Ovary (tissue), 10 donors: ENCODE measurements at places on chromosomes 3 and 15. TPM values are rescaled to one million over a fixed set of nuclear protein-coding genes. Genes with fewer than 3 reads are reported as not detected.

- H3K4me1 ChIP-seq: peaks cover 2% of the 10 kb centered on the region
- H3K36me3 ChIP-seq: no peaks in the 10 kb centered on the region
- H3K27ac ChIP-seq: no peak overlapping the region
- no peak overlapping the region for H3K4me3 ChIP-seq
- no peak for DNase-seq
Measured at GRCh38 chr3:114741066-114741465, 406.0 kb downstream of the ZBTB20 start.

- DNase-seq: no peak
- H3K27ac ChIP-seq: no peak overlapping the region
- no peaks in the 10 kb centered on the region for H3K4me1 ChIP-seq
- H3K4me3 ChIP-seq: no peak overlapping the region
- no peaks in the 10 kb centered on the region for H3K27me3 ChIP-seq
- H3K36me3 ChIP-seq: no peaks in the 10 kb centered on the region
Measured at GRCh38 chr3:161388855-161389254, 17.5 kb upstream of the SPTSSB start.

GRCh38 chr3:36060950-36061349 lies 319.4 kb upstream of the STAC start:
- DNase-seq: no peak
- no peaks in the 10 kb centered on the region for H3K4me1 ChIP-seq
- no peak overlapping the region for H3K4me3 ChIP-seq
- H3K27ac ChIP-seq: no peak overlapping the region
- H3K27me3 ChIP-seq: no peaks in the 10 kb centered on the region

GRCh38 chr15:85874236-85874635 lies 79.5 kb upstream of the KLHL25 start:
- no peak for DNase-seq
- no peak overlapping the region for H3K4me3 ChIP-seq
- no peaks in the 10 kb centered on the region for H3K4me1 ChIP-seq
- H3K27ac ChIP-seq: no peak overlapping the region

DNA sequence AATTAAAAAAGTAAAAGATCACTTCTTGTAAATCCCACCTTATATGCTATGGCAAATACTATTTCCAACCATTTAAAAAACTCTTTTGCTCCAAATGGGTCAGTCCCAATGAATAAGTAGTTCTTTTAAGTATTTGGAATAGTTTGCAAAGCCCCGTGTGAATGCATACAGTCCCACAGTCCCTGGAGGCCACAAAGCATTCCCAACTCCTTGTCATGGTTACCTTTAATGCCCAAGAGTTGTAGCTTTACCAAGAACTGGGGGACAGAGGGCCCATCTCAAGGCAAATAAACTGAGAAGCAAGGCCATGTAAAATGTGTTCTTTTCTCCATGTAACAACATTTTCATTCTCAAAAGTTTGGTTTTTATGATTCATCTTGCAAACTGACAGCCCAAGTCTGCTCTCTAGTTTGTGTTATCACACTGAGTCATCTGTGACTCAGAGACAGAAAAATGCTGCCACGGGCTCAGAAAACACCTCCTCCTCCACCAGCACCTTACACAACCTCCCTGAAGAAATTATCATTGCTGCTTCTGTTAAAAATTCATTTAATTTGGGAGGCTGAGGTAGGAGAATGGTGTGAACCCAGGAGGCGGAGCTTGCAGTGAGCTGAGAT lies 336.2 kb downstream of the ERC2 start:
- DNase-seq: no peak
- H3K4me1 ChIP-seq: no peaks in the 10 kb centered on the region
- H3K27ac ChIP-seq: no peak overlapping the region
- no peaks in the 10 kb centered on the region for H3K36me3 ChIP-seq
- H3K4me3 ChIP-seq: no peak overlapping the region

- H3K36me3 ChIP-seq: no peaks in the 10 kb centered on the region
- H3K4me1 ChIP-seq: peaks cover 16% of the 10 kb centered on the region
- H3K27ac ChIP-seq: peak overlapping the region; percentile 85
- no peak for DNase-seq
- H3K4me3 ChIP-seq: peak overlapping the region; percentile 89
Measured at GRCh38 chr3:120449701-120450599, 842 bp downstream of the FSTL1 start.

GRCh38 chr3:190865419-190865818 lies 2.9 kb upstream of the GMNC start:
- no peak overlapping the region for H3K27ac ChIP-seq
- H3K4me3 ChIP-seq: no peak overlapping the region
- no peaks in the 10 kb centered on the region for H3K27me3 ChIP-seq
- no peaks in the 10 kb centered on the region for H3K4me1 ChIP-seq
- DNase-seq: no peak

DNA sequence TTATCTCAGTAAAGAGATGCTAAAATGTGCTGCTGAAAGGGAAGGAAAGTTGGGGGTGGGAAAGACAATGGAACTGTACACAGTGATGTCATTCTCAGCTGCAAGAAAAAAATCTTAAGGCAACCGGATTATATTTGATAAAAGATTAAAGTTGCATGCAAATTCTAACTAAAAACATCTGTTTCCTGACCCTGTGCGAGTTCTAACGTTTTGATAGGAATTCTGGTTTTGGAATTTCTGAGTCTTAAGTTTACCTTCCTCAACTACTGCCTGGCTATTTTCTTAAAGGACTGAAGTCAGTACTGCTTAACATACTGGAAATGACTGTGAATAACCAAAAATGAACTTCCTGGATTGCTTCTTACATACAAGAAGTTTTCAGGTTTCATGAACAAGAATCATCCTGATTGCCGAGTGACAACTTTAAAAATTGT lies 115.5 kb downstream of the SLC25A26 start:
- no peaks in the 10 kb centered on the region for H3K36me3 ChIP-seq
- H3K27ac ChIP-seq: no peak overlapping the region
- H3K4me3 ChIP-seq: no peak overlapping the region
- no peaks in the 10 kb centered on the region for H3K27me3 ChIP-seq
- no peaks in the 10 kb centered on the region for H3K4me1 ChIP-seq

- H3K27ac ChIP-seq: no peak overlapping the region
- DNase-seq: peak; percentile 37
- no peaks in the 10 kb centered on the region for H3K27me3 ChIP-seq
- H3K4me3 ChIP-seq: no peak overlapping the region
Measured at GRCh38 chr3:48848816-48849515, 1.3 kb upstream of the PRKAR2A start.

The GCNT3 gene
- not detected for total RNA-seq

The CASR gene
- total RNA-seq: 0.08 TPM

The CCDC54 gene
- not detected for total RNA-seq

The CD86 gene
- 4.8 TPM for total RNA-seq

The GOLGA6B gene
- not detected for total RNA-seq
